ENCODE measurements at places on chromosomes 6 and 20. TPM values are rescaled to one million over a fixed set of nuclear protein-coding genes. Genes with fewer than 3 reads are reported as not detected.

CRIP3 gene
- not detected for total RNA-seq

- H3K4me1 ChIP-seq, result no peaks in the 10 kb centered on the region
- no peak for DNase-seq
- H3K36me3 ChIP-seq, result no peaks in the 10 kb centered on the region
These were observed 369.9 kb downstream of the CDH26 start for GRCh38 chr20:60327971-60328660.

GRCh38 chr6:89952686-89953085 is 58.4 kb downstream of the GJA10 start:
- DNase-seq, result no peak
- H3K4me3 ChIP-seq, result no peak overlapping the region
- H3K36me3 ChIP-seq, result no peaks in the 10 kb centered on the region
- H3K27ac ChIP-seq, result no peak overlapping the region
- H3K27me3 ChIP-seq, result no peaks in the 10 kb centered on the region
- no peaks in the 10 kb centered on the region for H3K4me1 ChIP-seq

- H3K4me3 ChIP-seq, result peak overlapping the region; percentile 94
- no peaks in the 10 kb centered on the region for H3K27me3 ChIP-seq
- H3K4me1 ChIP-seq, result peaks cover 48% of the 10 kb centered on the region
- no peak for DNase-seq
- H3K27ac ChIP-seq, result peak overlapping the region; percentile 74
- no peaks in the 10 kb centered on the region for H3K36me3 ChIP-seq
These were observed 3.1 kb downstream of the NCOA7 start for GRCh38 chr6:125793863-125794262.

TRIM40 gene
- not detected for total RNA-seq

Data from adrenal gland (tissue), 19 donors.